Small intestine (tissue), 16 donors: ENCODE measurements at places on chromosomes 5 and 9. TPM values are rescaled to one million over a fixed set of nuclear protein-coding genes. Genes with fewer than 3 reads are reported as not detected.
A peak's percentile ranks its signal among the peaks of the same experiment; 100 is the strongest.

Gene SPINK6
- polyA plus RNA-seq: not detected

Gene PDGFRB
- polyA plus RNA-seq: 1.6 TPM

Gene SLC6A19
- polyA plus RNA-seq: 139 TPM

Gene PDCD1LG2
- polyA plus RNA-seq: 0.42 TPM

Gene QRFP
- polyA plus RNA-seq: not detected

DNA sequence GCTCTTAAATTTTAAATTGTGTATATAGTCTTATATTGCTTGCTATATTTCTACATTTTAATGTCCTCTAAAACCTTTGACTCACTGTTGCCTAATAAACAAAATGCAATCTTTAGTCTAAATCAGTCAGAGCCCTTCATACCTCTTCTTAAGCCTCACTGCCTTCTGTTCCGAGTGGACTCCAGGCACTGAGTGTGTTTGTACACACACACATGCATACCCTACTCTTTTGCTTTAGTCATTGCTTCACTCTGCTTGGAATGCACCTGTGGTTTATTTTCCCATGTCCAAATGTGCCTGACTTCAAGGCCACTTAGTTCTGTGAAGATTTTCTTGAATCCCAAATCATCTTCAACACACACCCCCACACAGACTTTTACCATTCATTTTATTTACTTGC, 60.9 kb downstream of the SLC12A2 start:
- DNase-seq: no peak
- no peak overlapping the region for H3K27ac ChIP-seq
- no peak overlapping the region for H3K4me3 ChIP-seq
- no peaks in the 10 kb centered on the region for H3K27me3 ChIP-seq

DNA sequence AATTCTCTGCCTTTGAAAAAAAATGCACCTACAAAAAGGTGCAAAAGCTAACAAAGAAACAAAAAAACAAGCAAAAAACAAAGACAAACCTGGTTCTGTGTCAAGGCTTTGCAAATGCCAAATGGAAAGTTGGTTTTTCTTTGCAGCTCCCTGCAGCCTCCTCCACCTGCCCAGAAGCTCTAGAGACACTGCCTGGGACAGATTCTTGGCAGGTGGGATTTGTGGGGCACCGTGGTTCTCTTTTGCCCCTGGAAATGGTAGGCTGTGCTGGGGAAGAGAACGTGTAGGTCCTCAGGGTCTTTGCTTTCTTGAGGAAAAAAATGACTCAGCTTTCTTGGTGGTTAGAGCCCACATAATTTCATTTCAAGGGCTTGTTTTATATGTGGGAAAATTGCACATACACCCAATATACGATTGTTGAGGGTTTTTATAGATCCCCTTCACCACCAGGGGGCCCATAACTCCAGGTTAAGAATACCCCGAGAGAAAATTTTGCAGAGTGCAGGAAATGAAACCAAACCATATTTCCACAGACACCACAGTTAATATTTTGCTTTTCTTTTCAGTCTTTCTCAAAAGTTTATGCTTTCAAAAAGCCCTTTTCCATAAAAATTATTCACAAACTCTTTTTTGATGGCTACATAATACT, 58.7 kb downstream of the NXNL2 start:
- H3K27ac ChIP-seq: no peak overlapping the region
- no peak overlapping the region for H3K4me3 ChIP-seq
- DNase-seq: peak; percentile 60
- H3K27me3 ChIP-seq: no peaks in the 10 kb centered on the region
- no peaks in the 10 kb centered on the region for H3K4me1 ChIP-seq

- H3K4me1 ChIP-seq: no peaks in the 10 kb centered on the region
- no peaks in the 10 kb centered on the region for H3K36me3 ChIP-seq
- H3K27ac ChIP-seq: no peak overlapping the region
- no peaks in the 10 kb centered on the region for H3K27me3 ChIP-seq
- no peak overlapping the region for H3K4me3 ChIP-seq
Observed at GRCh38 chr9:18333157-18333556, 140.8 kb upstream of the ADAMTSL1 start.

DNA sequence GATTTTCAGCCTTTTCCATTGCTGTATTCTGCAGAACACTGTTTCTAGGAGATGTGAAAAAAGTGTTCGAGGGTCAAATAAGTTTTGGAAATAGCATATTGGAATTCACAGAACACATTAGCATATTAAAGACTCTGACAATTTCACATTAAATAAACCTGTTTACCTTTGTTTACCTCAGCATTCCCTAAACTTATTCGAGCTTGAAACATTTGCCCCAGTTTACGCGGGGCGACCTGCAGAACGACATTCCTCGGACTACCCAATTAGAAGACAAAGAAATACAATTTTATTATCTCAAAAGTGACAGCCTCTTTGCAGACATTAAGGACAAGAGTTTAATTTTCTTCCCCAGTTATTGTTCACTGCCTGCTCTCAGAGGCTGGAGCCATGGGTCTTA, 110.3 kb upstream of the NFIB start:
- no peak overlapping the region for H3K4me3 ChIP-seq
- DNase-seq: no peak
- no peak overlapping the region for H3K27ac ChIP-seq
- no peaks in the 10 kb centered on the region for H3K36me3 ChIP-seq
- H3K4me1 ChIP-seq: no peaks in the 10 kb centered on the region

- no peak overlapping the region for H3K27ac ChIP-seq
- no peaks in the 10 kb centered on the region for H3K4me1 ChIP-seq
- no peaks in the 10 kb centered on the region for H3K36me3 ChIP-seq
- DNase-seq: no peak
- H3K4me3 ChIP-seq: no peak overlapping the region
Observed at GRCh38 chr5:138989720-138990119, 114.6 kb upstream of the LRRTM2 start.

DNA sequence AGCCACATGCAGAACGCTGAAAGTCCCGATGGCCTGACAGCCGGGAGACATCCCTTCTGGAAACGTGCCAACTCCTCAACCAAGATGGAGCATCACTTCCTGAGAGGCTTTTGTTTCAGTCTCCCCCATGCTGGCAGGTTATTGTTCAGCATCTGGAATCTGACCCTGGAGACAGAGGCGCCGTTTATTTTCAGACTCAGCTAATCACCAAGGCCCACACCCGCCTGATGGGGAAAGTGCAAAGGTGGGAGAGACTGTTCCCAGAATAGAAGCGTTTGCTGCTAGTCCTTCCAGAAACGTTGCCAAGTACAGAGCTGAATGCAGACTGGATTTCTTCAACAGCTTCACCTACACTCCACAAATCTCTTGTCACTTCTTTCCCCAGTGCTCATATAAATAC, 41.8 kb upstream of the S1PR3 start:
- H3K4me1 ChIP-seq: peaks cover 26% of the 10 kb centered on the region
- H3K27ac ChIP-seq: peak overlapping the region; percentile 9
- H3K27me3 ChIP-seq: no peaks in the 10 kb centered on the region
- no peak overlapping the region for H3K4me3 ChIP-seq
- DNase-seq: peak; percentile 82
- no peaks in the 10 kb centered on the region for H3K36me3 ChIP-seq

DNA sequence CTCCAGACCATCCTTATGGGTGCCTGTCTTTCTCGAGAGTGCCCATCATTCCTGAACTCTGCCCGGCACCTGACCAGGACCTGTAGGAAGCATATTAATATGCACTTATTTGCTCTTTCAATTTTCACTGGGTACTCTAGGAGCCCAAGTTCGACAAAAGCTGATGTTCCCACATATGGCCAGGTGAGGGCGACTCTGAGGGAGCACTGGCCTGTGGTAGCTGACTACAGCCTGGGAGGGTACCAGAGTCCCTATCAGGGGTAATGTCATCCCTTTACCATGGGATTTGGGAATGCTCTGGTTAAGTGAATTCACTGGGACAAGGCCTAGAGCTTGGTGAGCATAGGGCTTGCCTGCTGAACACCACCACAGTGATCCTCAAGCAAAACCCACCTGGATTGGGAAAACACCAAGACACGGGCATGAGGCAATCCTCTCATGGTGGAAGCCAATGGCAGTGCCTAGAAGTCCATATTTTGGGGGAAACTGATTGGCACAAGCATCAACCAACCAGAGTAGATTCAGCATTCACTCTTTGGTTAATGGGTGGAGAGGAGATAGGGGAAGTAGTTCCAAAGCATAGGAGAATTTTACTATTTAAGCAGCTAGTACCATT, 112.2 kb downstream of the MTX3 start:
- H3K36me3 ChIP-seq: no peaks in the 10 kb centered on the region
- no peak overlapping the region for H3K27ac ChIP-seq
- DNase-seq: no peak

GRCh38 chr9:77815260-77815659, 167.1 kb upstream of the GNA14 start:
- peaks cover 4% of the 10 kb centered on the region for H3K36me3 ChIP-seq
- H3K27ac ChIP-seq: no peak overlapping the region
- peaks cover 2% of the 10 kb centered on the region for H3K4me1 ChIP-seq

- H3K27me3 ChIP-seq: no peaks in the 10 kb centered on the region
- H3K36me3 ChIP-seq: no peaks in the 10 kb centered on the region
- no peak overlapping the region for H3K4me3 ChIP-seq
Observed at GRCh38 chr5:153459051-153459743, 31.3 kb upstream of the GRIA1 start.

DNA sequence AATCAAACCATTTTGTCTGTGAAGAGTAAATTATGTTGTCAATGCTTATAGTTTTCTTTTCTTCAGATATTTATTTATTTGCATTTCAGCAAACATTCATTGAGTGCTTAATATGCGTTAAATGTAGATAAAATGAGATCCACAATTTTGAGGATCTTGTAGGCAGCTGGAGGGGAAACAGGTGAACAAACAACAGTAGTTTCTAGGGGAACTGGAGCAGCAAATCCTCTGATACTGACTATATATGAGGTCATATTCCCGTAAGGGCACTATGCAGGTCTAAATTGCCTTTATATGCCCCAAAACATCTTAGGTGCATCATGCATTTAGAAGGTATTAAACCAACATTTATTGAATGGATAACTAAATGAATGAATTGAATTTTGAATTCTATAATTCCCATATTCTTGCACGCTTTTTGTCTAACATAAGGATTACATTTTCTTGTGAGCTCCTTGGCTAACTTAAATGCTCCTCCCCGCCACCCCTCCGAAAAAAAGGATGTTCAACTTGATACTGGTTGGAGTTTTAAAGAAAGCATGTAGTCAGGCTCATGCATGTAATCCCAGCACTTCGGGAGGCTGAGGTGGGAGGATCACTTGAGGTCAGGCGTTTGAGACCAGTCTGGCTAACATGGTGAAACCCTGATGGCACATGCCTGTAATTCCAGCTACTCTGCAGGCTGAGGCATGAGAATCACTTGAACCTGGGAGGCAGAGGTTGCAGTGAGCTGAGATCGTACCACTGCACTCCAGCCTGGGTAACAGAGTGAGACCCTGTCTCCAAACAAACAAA, 299.8 kb downstream of the TMEM38B start:
- H3K4me1 ChIP-seq: no peaks in the 10 kb centered on the region
- no peaks in the 10 kb centered on the region for H3K27me3 ChIP-seq
- H3K27ac ChIP-seq: no peak overlapping the region
- no peaks in the 10 kb centered on the region for H3K36me3 ChIP-seq
- no peak for DNase-seq

GRCh38 chr9:4939118-4939561, 45.9 kb upstream of the JAK2 start:
- no peaks in the 10 kb centered on the region for H3K4me1 ChIP-seq
- no peak overlapping the region for H3K27ac ChIP-seq
- no peak for DNase-seq

GRCh38 chr9:14783358-14783757, 60.8 kb upstream of the CER1 start:
- H3K4me1 ChIP-seq: no peaks in the 10 kb centered on the region
- H3K27ac ChIP-seq: no peak overlapping the region
- H3K27me3 ChIP-seq: no peaks in the 10 kb centered on the region
- no peak overlapping the region for H3K4me3 ChIP-seq
- no peaks in the 10 kb centered on the region for H3K36me3 ChIP-seq

DNA sequence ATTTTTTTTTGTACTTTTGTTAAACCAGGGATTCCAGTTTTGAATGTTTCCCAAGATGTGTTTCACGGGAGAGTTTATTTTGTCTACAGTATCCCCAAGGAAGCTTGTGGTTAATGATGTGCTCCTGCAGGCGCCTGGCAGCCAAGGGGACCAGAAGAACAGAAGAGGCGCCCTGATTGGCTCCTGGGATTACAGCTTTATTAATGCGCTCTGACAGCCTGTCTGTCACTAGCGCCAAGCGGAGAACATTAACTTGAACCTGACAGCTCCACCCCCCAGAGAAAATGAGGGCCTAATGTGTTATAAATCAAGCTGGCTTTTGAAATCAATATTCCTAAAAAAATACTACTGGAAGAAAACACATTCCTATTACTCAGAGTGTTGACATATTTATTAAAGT, 5.0 kb upstream of the FBXL7 start:
- no peaks in the 10 kb centered on the region for H3K4me1 ChIP-seq
- no peaks in the 10 kb centered on the region for H3K27me3 ChIP-seq
- DNase-seq: no peak
- H3K4me3 ChIP-seq: no peak overlapping the region

- no peak overlapping the region for H3K27ac ChIP-seq
- no peak for DNase-seq
- H3K36me3 ChIP-seq: no peaks in the 10 kb centered on the region
- H3K27me3 ChIP-seq: no peaks in the 10 kb centered on the region
- no peaks in the 10 kb centered on the region for H3K4me1 ChIP-seq
- H3K4me3 ChIP-seq: no peak overlapping the region
Observed at GRCh38 chr5:51664491-51665250, 281.4 kb downstream of the ISL1 start.

DNA sequence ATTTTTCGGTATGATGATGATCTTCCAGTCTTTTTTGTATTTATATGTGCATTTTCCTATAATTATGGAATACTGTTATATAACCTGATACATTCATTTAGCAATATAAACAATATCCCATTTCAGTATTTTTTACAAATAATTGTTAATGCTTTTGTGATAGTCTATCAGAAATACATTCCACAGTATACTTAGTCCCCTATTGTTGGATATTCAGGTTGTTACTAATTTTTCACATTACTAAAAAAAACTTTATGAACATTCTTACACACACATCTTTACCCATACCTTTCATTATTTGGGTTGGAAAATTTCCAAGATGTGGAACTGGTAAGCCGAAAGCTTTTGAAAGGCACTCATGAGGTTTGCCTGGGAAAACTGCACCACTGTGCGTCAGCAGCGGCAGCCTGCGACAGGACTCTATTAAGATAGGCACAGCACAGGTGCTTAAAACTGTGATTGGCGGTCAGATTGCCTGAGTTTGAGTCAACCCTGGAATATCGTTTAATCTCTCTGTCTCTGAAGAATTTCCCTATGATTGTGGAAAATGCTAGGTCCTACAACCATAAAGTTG, 147.5 kb upstream of the ERCC6L2 start:
- no peak for DNase-seq
